ENCODE measurements at places on chromosomes 12 and 14.

- no peak for DNase-seq
Observed at GRCh38 chr14:64816221-64816783, 63.4 kb downstream of the SPTB start.

GRCh38 chr12:99455350-99456035 is 192.1 kb upstream of the GARIN6 start:
- DNase-seq = no peak

- no peak for DNase-seq
Observed at GRCh38 chr14:38951451-38951850, 151.6 kb downstream of the SEC23A start.

- DNase-seq = no peak
Observed at GRCh38 chr14:59761851-59762250, 108.7 kb downstream of the RTN1 start.

Data from amygdala (tissue), 56 donors.